ENCODE measurements at places on chromosomes 13 and 19. TPM values are rescaled to one million over a fixed set of nuclear protein-coding genes. Genes with fewer than 3 reads are reported as not detected.
A peak's percentile ranks its signal among the peaks of the same experiment; 100 is the strongest.

The C2CD4C gene
- total RNA-seq = 1.9 TPM

The ANKRD24 gene
- 0.72 TPM for total RNA-seq

The IZUMO2 gene
- total RNA-seq = not detected

The PLEKHA4 gene
- 79.1 TPM for total RNA-seq

The ZNF765 gene
- 10.8 TPM for total RNA-seq

The TEX101 gene
- not detected for total RNA-seq

- H3K4me3 ChIP-seq = peak overlapping the region; percentile 73
- no peak overlapping the region for H3K27ac ChIP-seq
- no peak for DNase-seq
- H3K4me1 ChIP-seq = no peaks in the 10 kb centered on the region
- peaks cover 18% of the 10 kb centered on the region for H3K27me3 ChIP-seq
Measured at GRCh38 chr13:31846961-31847752, 107.8 kb downstream of the RXFP2 start.

DNA sequence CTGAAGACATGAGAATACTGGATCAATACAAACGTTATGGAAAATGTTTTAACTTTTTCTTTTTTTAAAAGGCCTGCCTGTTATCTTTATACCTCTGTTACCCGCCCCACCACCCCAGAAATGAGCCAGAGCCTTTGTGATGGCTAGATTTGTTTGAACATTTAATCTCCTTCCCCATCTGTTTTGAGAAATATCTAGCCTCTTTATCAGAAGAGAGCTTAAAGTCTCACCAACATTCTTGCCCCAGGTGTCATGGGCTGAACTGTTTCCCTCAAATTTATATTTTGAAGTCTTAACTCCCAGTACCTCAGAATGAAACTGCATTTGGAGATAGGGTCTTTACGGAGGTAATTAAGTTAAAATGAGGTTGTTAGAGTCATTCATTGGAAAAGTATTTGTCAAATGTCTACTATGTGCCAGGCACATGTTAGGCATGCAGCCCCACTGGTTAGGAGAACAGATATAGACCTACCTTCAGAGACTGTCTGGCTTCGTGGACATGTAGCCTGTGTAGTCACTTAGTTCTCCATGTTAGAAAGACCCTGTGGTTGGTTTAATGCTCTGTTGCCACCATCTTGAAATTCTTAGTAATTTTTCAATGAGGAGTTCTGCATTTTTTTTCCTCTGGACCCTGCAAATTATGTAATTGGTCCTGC lies 6.3 kb upstream of the RB1 start:
- no peak overlapping the region for H3K27ac ChIP-seq
- no peak for DNase-seq
- H3K4me3 ChIP-seq = no peak overlapping the region
- no peaks in the 10 kb centered on the region for H3K4me1 ChIP-seq

DNA sequence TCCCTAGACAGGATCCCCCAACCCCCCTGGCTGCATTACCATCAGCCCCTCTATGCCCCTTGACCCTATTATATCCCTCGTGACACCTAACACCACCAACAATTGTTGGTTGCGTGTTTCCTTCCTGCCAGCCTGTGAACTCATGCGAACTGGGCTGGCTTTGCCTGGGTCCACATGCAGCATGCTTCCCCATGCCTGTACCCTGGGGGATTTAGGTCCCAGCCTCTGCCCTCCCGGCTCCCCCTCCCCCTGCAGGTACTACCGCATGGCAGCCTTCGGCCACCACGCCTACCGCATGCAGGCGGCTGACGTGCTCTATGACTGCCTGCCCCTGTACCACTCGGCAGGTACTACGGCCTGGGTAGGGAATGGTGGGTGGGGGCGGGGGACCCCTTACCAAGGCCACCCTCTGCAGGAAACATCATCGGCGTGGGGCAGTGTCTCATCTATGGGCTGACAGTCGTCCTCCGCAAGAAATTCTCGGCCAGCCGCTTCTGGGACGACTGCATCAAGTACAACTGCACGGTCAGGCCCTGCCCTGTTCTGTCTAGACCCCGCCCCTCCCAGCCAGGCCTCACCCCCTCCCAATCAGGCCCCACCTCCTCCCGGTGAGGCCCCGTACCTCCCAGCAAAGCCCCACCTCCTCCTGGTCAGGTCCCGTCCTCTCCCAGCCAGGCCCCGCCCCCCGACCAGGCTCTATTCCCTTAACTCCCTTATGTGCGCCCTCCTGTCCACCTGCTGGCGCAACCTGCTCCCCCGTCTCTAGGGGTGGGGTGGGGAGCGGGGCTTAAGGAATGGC lies 18.5 kb downstream of the SLC27A1 start:
- peak; percentile 95 for DNase-seq
- H3K27ac ChIP-seq = no peak overlapping the region
- no peaks in the 10 kb centered on the region for H3K4me1 ChIP-seq
- H3K4me3 ChIP-seq = peak overlapping the region; percentile 32
- H3K27me3 ChIP-seq = no peaks in the 10 kb centered on the region

GRCh38 chr19:19657397-19657783 lies 6.1 kb downstream of the ATP13A1 start:
- H3K4me1 ChIP-seq = no peaks in the 10 kb centered on the region
- no peak overlapping the region for H3K27ac ChIP-seq
- H3K27me3 ChIP-seq = no peaks in the 10 kb centered on the region
- H3K4me3 ChIP-seq = no peak overlapping the region

DNA sequence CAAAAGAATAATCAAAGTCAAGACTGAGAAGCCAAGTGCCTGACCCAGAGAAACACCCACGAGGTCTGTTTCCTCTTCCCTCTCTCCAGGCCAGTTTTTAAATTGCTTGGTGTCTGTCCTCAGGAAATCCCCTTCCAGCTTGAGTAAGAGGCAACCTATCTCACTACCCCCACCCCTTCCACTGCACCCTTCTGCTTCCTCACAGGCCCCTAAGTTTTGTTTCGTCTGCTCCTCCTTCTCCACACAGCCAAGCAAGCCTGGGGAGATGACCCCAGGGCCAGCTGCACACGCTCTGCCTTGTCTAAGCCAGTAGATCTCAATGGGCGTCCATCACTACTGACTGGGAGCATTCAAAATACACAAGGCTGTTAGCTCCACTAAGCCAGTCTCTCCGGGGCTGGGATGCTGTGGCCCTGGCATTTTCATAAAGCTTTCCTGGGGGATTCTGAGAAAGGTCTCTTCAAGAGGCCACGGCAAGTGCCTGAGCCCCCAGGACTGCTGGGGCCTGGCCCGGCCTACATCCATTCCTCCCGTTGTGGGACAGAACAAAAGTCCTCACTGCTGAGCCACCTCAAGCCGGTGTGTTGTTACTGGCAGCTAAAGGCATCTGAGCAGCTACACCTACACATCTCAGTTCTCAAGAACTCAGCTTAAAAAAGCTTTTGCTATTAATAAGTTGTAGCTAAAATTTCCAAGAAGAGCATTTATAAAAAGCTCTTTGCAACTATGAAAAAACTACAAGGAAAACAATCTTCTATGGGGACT lies 14.9 kb upstream of the IL4I1 start:
- H3K4me3 ChIP-seq = no peak overlapping the region
- peaks cover 32% of the 10 kb centered on the region for H3K36me3 ChIP-seq
- H3K4me1 ChIP-seq = no peaks in the 10 kb centered on the region

GRCh38 chr13:111384441-111385182 lies 64.2 kb downstream of the TEX29 start:
- H3K4me1 ChIP-seq = no peaks in the 10 kb centered on the region
- DNase-seq = no peak
- H3K4me3 ChIP-seq = no peak overlapping the region
- no peak overlapping the region for H3K27ac ChIP-seq

DNA sequence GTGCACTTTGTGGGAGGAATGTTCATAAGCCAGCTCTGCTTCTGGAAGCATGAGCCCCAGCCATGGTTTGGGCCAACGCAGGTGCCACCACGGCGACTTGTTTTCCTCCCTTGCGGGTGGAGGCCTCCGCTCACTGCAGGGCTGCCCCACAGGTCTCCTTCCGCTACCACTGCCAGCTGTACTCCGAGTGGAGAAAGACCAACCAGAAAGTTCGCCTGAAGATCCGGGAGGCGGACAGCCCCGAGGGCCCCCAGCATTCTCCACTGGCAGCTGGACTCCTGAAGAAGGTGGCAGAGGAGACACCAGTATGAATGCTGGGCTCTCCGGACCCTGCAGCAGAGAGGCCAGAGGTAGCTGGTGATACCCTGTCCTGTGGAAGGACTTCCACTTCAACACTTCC lies 6.5 kb upstream of the HNRNPM start:
- H3K4me3 ChIP-seq = no peak overlapping the region
- no peaks in the 10 kb centered on the region for H3K27me3 ChIP-seq
- no peak overlapping the region for H3K27ac ChIP-seq
- DNase-seq = no peak
- no peaks in the 10 kb centered on the region for H3K4me1 ChIP-seq

Measured in kidney (tissue), 22 donors.